Activated naive CD8-positive, alpha-beta T cell treated with anti-CD3 and anti-CD28 coated beads, Interleukin-2, amount 10 ng/mL, durations not matched to agents 7 days and 5 days (primary cell): ENCODE measurements at places on chromosomes 16 and 17.
A peak's percentile ranks its signal among the peaks of the same experiment; 100 is the strongest.

GRCh38 chr17:9810100-9810949 lies 11.6 kb downstream of the GSG1L2 start:
- DNase-seq = no peak

- DNase-seq = peak; percentile 47
Measured at GRCh38 chr17:75895370-75896155, 1.2 kb downstream of the TRIM65 start.

- no peak for DNase-seq
Measured at GRCh38 chr16:14564323-14564722, 65.7 kb downstream of the PARN start.

GRCh38 chr16:75092777-75093176 lies 23.8 kb downstream of the LDHD start:
- DNase-seq = no peak

- DNase-seq = no peak
Measured at GRCh38 chr17:64339516-64340490, 50.9 kb downstream of the PECAM1 start.

- no peak for DNase-seq
Measured at GRCh38 chr17:31820691-31821435, 38.2 kb downstream of the COPRS start.

GRCh38 chr16:1870365-1871082 lies 1.4 kb downstream of the MEIOB start:
- DNase-seq = no peak
